ENCODE measurements at places on chromosomes 1 and 21. TPM values are rescaled to one million over a fixed set of nuclear protein-coding genes. Genes with fewer than 3 reads are reported as not detected.

DNA sequence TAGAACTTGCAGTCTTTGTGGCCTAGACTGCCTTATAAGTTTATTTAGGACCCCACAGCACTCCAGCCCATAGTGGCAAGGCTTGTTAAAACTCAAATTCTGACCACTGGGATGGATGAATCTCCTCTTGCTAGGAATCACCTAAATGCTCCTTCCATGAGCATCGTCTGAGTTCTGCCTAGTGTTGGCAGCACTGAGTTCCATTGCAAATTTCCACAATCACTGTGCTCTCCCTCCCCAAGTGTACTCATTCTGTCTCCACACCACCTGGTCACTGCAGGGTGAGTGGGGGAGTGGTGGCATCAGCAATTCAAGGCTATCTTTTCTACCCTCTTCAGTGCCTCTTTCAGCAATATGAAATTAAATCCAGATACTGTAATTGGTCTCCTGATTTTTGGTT is 46.7 kb upstream of the PTBP2 start:
- no peak for DNase-seq

DNA sequence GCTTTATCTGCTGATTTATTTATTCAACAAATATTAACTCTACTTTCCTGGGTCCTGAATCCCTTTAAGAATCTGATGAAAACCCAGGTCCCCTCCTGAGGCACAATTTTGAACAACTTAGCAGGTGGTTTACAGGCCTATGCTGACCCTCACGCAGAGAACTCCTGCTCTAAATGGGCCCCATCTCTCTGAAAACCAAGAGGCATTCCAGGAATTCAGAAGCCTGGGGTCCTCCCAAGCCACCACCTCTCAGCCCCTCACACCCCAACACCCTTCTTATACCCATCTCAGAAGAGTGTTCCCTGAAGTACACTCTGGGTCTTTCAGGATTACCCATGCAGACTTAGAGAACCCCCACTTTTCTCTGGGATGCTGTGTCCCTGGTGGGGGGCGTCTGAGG is 34.5 kb downstream of the LHX4 start:
- no peak for DNase-seq

GRCh38 chr1:156836041-156836654 is 19.5 kb upstream of the SH2D2A start:
- DNase-seq, result no peak

DNA sequence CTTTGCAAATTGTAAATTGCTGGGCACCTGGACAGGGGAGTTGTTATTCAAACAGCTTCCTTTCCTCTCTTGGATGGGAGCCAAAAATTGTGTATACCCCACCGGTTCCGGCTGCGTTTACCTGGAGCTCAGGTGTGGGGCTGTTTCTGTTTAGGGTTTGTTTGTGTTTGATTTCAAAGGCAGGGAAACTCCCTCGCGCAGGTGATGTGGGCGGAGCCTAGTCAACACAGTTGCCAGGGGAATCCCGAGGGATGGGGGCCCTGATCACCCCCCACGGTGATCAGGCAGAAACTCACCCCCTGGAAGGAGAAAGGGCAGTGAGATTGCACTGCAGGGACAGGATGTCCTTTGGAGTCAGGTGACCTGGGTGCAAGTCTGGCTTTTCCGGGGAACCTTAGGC is 28.3 kb downstream of the CDCP2 start:
- DNase-seq, result no peak

Gene TMEM52
- total RNA-seq, result 1.0 TPM

DNA sequence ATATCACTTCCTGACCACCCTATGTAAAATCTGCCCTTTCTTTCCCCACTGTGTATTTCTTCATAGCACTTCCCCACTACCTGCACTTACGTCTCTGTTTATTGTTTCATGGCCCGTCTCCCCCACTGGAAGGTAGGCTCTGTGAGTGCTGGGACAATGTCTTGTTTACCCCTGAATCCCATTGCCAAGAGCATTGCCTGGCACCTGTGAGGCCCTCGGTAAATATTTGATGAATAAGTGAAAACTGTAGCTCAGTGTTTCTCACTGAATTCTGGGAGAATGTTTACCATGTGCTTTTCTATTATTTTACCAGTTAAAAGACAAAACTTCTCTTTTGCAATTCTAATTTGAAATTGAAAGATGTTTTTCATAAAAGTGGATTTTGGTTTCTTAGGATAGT is 11.8 kb downstream of the NFASC start:
- no peak for DNase-seq

Gene RIIAD1
- total RNA-seq, result not detected

GRCh38 chr21:40099809-40100208 is 232.6 kb downstream of the PCP4 start:
- no peak for DNase-seq

GRCh38 chr1:90957497-90957896 is 64.3 kb downstream of the ZNF644 start:
- no peak for DNase-seq

- DNase-seq, result no peak
Observed at GRCh38 chr1:227355542-227356245, 37.4 kb upstream of the CDC42BPA start.

Gene NES
- total RNA-seq, result not detected

- no peak for DNase-seq
Observed at GRCh38 chr1:40664167-40664537, 1.3 kb downstream of the RIMS3 start.

DNA sequence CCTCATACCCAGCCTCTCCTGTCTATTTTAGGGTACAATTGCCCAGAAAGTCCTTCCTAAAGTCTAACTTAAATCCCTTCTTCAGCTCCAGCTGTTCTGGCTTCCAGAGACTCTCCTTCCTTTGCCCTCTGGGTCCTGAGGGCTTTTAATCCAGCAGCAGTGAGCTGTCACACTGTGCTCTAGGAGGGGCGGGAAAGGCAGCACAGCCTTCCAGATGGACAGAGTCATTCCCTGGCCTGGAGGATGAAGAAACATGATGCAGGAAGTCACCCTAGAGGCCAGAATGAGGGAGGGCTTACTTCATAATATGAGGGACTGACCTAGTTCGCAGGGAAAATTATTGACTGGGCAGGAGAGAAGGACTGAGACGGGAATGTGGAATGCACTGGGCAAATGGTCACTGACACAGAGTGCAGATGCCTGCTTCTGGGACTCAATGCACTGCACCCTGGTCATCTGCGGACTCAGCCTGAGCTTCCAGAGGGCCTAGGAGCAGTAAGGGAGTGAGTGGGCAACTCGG is 1.3 kb downstream of the SH2D2A start:
- peak; percentile 5 for DNase-seq

GRCh38 chr1:51671527-51672325 is 54.8 kb downstream of the OSBPL9 start:
- no peak for DNase-seq

GRCh38 chr21:34204481-34205439 is 131.4 kb downstream of the MRPS6 start:
- DNase-seq, result no peak

Gene ILDR2
- 0.22 TPM for total RNA-seq

- no peak for DNase-seq
Observed at GRCh38 chr1:227489572-227489971, 73.8 kb upstream of the ZNF678 start.

Gene PLA2G4A
- total RNA-seq, result 0.13 TPM

- peak; percentile 22 for DNase-seq
Observed at GRCh38 chr1:15128520-15129313, 24.8 kb upstream of the TMEM51 start.

DNA sequence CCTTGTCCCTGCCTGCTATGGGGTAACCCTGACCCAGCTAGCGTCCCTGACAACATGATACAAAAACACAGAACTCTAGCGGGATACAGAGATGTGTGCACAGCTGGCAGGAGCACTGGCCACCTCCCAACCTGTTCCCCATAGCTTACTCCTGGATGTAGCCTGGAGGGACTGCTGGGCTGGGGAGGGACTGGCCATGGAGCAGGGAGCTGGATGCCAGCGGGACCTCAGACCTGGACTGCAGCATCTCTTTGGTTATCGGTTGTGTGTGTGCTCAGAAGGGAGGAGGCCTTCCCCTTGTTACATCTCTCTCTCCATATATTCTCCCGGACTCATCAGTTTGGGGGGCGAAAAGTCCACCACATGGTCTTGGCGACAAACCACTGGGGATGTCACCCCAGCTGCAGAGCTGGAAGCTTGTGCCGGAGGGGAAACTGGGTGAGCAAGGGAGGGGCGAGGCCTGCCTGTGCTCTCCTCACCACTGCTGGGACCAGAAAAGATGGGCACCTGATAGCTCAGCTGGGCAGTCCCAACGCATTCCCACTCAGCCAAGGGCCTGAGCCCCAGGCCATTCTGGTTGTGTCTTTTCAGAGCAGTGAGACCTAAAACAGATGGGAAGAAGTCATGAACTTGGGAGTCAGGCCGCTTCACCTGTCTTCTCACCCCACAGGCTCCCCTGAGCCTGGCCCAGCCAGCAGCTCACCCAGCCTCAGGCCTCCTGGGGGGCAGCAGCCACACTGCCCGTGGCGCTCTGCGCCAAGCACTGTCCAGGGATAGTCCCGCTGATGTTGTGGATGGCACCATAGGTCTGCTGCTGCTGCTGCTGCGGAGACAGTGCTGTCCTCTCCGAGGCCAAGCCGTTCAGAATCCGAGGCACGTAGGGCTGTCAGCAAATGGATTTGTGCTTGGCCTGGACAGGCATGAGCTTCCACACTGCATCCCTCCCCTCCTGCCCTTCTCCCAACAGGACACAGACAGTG is 35.6 kb downstream of the TMEM63A start:
- DNase-seq, result no peak

DNA sequence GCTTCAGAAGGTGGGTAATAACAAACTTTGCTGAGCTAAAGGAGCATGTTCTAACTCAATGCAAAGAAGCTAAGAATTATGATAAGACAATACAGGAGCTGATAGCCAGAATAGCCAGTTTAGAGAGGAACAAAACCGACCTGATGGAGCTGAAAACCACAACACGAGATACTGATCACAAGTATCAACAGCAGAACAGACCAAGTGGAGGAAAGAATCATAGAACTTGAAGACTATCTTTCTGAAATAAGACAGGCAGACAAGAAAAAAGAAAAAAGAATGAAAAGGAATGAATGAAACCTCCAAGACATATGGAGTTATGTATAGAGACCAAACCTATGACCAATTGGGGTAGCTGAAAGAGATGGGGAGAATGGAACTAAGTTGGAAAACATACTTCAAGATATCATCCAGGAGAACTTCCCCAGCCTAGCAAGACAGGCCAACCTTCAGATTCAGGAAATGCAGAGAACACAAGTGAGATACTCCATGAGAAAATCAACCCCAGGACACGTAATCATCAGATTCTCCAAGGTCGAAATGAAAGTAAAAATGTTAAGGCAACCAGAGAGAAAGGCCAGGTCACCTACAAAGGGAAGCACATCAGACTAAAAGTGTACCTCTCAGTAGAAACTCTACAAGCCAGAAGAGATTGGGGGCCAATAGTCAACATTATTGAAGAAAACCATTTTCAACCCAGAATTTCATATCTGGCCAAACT is 20.5 kb downstream of the CD84 start:
- no peak for DNase-seq

Gene PLA2G5
- total RNA-seq, result not detected

GRCh38 chr1:208835097-208835463 is 590.9 kb upstream of the PLXNA2 start:
- DNase-seq, result no peak

Gene CRNN
- total RNA-seq, result not detected

GRCh38 chr1:171231326-171231725 is 17.0 kb upstream of the FMO1 start:
- DNase-seq, result no peak

Gene LDLRAD2
- total RNA-seq, result not detected

Gene FAM163A
- not detected for total RNA-seq

DNA sequence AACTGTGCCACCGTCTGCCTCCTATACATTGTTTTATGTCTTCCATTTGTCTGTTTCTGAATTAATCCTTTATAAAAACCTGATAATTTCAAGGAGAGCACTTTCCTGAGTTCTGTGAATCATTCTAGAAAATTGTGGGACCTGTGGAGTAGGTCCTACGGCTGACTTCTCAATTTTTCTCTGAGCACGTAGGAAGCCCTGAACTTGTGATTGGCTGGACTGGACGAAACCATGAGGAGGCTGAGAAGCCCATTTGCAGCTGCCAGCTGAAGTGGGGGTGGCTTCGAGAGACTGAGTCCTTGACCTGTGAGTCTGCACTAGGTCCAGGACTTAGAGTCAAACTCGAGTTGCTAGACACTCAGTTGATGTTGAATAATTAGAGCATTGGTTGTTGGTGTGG is 277.1 kb upstream of the NCAM2 start:
- no peak for DNase-seq

GRCh38 chr1:214934045-214934444 is 148.5 kb upstream of the KCNK2 start:
- DNase-seq, result no peak

All from naive thymus-derived CD8-positive, alpha-beta T cell (primary cell).